ENCODE measurements at places on chromosomes 11 and 22.
A peak's percentile ranks its signal among the peaks of the same experiment; 100 is the strongest.

GRCh38 chr22:46797355-46797754 lies 34.9 kb downstream of the TBC1D22A start:
- DNase-seq = no peak

GRCh38 chr11:105609341-105609781 lies 512 bp upstream of the GRIA4 start:
- DNase-seq = no peak

- DNase-seq = no peak
Measured at GRCh38 chr11:83292709-83293456, 6.7 kb upstream of the CCDC90B start.

DNA sequence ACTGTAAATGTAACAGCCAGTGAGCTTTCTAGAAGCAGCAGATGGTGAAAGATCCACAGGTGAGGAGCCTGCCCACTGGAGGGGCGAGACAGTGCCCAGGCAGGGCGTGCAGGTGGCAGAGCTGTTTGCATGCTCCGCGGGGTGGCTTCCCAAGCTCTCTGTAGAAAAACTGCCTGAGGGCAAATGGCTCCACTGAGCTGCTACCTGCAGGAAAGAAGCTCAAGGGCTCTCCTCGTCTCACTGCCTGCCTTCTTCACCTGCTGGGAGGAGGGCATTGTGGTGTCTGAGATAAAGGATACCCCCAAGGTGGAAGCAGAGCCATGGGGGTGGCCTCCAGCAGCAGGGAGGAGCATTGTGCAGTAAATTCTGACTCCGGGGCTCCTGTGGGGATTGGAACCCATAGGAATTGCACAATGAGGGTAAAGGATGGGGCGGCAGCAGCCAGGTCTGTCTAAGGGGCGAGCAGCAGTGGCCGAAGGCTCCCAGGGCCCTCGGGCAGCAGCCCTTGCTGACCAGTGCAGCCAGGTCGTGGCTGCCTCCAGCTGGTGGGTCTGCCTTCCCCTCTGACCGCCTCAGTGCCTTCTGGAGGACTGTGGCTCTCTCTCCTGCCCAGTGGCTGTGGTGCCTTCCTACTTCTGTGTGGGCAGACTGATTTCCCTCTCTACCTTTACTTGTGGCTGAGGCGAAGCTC lies 28.0 kb upstream of the CABP7 start:
- DNase-seq = no peak

DNA sequence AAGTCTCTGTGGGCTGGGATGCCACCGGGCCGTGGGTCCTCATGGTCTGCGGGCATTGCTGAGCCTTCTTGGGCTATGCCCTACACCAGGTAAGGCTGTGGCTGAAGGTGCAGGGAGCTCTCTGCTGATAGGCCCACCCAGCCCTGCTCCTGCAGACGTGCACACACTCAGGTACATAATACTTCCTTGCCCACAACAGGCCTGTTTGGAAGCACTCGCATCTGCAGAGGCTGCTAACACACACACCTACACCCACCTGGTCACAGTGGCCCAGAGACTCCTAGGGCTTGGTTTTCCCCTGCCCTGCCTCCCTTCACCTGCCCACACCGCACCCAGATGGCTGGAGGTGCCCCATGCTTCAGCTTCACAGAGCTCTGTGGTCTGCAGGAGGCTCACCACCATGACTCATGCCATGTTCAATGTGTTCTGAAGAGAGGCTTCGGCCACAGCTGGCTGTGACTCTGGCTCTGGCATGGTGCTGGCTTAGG lies 72.8 kb upstream of the KCNQ1OT1 start:
- peak; percentile 5 for DNase-seq

GRCh38 chr11:77547863-77548551 lies 41.7 kb upstream of the AQP11 start:
- no peak for DNase-seq

GRCh38 chr22:22155146-22155545 lies 89.4 kb upstream of the VPREB1 start:
- DNase-seq = no peak

- no peak for DNase-seq
Measured at GRCh38 chr22:24992946-24993345, 40.4 kb downstream of the KIAA1671 start.

GRCh38 chr11:113262594-113262993 lies 51.8 kb upstream of the TTC12 start:
- DNase-seq = no peak

DNA sequence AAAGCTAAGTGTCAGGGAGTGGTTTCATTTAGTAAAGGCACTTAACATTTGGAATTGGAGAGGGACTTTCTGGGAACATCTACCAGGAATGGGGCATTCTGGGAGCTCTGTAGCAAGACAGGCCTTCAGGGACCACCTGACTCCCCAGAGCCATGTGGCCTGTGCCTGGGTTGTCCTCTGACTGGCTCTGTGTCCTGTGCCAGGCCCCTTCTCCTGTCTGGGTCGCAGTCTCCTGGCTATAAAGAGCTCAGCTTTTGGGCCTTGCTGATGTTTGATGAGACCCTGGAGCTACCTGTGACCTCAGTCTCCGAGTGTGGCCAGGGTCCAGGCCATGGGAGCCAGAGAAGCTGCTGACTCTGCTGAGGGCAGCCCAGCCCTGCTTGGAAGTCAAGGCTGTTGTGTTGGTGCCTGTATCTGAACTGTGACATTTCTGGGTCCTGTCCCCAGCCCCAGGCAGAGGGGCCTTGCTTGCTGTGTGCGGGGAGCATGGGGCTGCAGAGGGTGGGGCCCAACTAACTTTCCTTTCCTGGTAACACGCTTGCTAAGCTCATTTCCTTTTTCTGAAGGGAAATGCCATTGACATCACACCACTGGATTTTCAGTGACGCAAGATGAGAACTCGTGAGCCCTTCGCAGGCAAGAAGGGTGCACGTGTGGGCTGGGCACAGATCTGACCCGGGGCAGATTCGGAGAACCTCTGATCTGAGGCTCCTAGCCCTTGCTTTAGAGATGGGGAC lies 41.3 kb downstream of the LRRC32 start:
- DNase-seq = no peak

DNA sequence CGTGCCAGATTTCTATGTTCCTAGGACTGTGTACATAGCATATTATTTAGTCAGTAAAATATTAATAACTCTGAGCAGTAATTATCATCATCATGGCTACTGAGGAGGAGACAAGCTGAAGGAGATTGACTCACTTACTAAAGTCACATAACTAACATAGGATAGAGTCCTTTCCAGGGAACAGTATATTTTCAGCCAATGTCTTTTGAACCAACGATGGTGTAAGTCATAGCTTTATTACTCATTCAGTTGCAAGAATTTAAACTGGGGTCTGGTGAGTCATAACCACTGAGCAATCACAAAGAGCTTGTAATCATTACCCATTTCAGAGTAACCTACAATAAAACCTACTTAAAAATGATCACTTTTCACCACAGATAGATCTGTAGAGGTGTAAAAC lies 1564.8 kb upstream of the TENM4 start:
- no peak for DNase-seq

GRCh38 chr11:14322510-14322909 lies 36.5 kb downstream of the RRAS2 start:
- no peak for DNase-seq

- peak; percentile 70 for DNase-seq
Measured at GRCh38 chr11:46308631-46309419, 31.4 kb downstream of the CREB3L1 start.

- DNase-seq = no peak
Measured at GRCh38 chr11:121418625-121419114, 33.4 kb upstream of the SORL1 start.

- no peak for DNase-seq
Measured at GRCh38 chr11:92839450-92839849, 130.0 kb upstream of the MTNR1B start.

GRCh38 chr11:68893282-68893681 lies 10.3 kb downstream of the MRPL21 start:
- DNase-seq = no peak

DNA sequence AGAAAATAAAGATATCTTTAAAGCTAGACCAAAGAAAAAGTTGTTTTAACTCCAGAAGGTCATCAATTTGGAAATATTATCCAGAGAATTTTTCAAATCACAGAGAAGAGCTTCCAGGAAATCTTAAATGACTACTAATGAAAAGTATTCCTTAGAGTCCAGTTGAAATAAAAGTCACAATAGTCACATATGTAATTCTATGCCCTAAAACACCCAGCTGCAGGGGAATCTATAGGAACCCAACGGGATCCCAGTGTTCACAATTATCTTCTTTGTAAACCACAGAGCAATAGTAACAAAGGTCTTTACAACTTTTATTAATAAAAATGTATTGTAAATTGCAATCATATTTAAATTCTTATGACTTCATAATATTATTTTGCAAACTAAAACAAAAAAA lies 27.1 kb downstream of the MPPED2 start:
- DNase-seq = no peak

DNA sequence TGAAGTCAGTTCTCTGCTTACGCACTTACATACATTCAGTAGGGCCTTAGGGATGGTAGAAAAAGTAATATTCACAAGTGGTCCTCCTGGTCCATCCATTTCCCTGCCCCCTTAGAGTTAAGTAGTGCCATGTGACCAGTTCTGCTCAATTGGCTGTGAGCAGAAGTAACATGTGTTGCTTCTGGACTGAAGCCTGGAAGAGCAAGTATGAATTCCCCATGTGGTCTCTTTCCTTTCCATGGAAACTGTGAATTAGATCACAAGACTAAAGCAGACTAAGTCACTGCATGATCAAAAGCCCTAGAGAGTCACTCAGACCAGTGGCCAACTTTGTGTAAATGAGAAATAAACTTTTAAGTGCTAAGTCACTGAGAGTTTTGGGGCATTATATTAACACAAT lies 341.7 kb upstream of the CADM1 start:
- no peak for DNase-seq

DNA sequence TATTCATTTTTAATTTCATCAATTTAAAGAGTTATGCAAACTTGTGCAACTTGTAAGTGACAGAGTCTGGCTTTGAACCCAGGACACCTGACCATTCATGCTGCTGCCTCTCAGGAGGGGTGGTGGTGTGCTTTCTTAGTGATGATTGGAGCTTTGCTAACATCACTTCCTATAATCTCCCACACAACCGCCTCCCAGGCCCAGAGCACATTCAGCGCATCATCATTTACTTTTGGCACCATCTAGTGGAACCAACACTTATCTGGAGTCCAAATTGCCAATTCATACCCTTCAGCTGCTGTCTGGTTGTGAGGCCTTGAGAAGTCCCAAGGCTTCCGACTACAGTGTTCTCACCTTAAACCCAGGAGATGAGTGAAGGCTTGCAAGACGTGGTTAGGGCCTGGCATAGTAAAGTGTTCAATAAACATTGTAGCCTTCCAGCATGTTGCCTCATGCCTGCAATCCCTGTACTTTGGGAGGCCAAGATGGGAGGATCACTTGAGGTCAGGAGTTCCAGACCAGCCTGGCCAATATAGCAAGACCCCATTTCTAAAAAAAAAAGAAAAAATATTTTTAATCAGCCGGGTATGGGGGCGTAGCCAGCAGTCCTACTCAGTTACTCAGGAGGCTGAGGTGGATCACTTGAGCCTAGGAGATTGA lies 1.1 kb upstream of the TTLL1 start:
- no peak for DNase-seq

DNA sequence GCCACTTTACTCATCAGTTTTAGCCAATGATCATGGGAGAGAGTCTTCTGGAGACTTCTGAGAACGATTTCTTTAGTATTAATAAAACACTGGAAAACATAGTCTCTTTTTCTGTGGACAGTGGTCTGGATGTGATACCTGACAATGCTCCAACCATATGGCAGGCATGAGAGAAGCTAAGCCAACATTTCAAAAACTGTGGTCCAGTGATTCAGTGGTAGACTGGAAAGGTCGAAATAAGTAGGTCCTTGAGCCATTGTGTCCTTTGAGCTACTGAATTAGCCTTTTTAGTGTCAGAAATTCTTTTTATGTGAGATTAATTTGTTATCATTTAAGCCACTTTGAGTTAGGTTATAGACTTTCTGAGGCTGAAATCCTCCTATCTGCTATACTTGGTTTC lies 197.7 kb upstream of the CTSC start:
- DNase-seq = no peak

- DNase-seq = no peak
Measured at GRCh38 chr11:27201454-27202302, 161.1 kb downstream of the BBOX1 start.

DNA sequence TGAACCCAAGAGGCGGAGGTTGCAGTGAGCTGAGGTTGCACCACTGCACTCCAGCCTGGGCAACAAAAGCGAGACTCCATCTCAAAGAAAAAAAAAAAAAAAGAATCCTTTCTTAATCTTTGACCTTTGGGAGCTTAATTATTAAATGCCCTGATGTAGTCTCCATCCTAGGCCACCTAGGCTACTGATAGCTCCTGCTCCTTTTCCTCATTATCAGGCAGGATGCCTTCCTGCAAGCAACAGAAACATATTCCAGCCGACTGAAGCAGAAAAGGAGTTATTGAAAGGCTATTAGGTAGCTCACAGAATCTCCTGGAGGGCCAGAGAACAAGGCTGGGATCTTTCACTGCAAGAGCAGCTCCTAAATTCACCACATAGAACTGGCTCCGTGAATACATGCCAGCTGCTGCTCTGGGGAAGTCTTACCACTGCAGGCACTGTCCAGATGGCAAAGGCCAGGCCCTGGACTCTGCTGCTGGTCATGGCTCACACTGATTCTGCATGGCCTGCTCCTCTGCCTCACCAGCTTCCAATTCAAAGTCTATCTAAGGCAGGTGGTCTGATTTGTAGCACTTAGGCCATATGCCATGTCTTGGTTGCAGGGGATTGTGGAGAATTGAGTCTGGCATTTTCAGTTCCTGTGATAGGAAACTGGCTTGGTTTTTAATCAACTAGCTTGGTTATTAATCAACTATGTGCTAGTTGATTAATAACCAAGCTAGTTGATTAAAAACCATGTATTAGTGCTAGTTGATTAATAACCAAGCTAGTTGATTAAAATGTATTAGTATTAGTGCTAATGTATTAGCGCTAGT lies 26.0 kb upstream of the POLD3 start:
- no peak for DNase-seq

DNA sequence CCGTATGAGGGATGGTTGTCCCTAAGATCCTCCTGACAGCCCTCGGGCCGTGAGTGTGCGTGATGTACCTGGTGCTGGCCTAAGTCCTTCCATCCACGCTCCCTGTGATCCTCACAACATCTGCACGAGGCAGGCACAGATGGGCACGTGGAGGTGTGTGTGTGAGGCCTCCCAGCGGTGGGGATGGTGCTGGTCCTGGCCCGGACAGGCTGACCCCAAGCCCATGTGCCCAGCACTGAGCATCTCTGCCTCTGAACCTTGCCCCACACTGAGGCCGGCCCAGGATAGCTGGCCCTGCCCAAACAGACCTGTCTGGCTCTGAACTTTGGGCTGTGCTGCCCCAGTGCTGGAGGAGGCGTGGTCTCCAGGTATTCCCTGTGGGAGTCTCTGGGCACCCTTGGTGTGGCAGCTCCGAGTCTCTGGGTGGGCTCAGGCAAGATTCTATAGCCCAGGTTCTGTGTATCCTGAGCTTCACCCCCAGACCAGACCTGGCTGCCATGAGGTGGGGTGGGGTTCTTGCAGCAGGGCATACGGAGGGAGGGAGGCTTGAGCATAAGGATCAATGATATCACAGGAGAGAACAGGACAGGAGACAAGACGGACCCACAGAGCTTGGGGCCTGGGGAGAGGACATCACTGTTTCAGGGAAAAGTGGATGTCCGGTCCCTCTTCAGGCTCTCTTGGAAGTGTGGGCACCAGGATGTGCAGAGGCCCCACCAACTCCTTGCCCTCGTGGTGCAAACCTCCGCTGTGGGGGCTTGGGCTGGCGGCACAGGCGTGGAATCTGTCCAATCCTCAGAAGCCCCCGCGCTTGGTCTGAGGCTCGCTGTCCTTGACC lies 881.8 kb downstream of the BRD1 start:
- no peak for DNase-seq
